Posterior cingulate gyrus (tissue), 11 donors: ENCODE measurements at places on chromosomes 16 and 17.

DNA sequence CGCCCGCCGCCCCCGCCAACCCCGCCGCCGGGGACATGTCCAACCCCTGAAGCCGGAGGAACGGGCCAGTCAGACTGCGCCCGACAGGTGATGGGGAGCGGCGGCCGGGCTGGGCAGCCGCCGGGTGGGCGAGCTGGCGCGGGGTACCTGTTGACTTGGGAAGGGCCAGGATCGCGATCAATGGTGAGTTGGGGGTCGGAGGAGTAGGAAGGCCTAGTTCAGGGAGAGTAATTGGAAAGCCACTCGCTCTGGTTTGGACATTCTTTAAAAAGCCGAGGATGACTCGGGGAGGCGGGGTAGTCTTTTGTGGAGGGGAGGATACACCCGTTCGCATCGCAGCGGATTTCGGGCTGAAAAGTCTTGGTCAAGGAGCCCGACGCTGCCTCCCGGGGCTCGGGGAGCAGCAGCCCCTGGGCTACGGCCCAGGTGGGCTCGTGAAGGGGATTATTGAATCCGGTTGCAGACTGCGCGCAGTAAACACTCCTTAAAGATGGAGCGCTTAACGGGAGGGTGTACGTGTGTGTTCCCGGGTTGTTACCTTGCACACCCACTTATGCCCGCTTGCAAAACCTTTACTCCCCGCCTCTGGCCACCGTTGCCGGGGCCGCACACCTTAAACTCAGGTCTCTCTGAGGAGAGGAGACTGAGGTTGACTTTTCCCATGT is 123.8 kb downstream of the GOSR1 start:
- DNase-seq = peak; percentile 81

DNA sequence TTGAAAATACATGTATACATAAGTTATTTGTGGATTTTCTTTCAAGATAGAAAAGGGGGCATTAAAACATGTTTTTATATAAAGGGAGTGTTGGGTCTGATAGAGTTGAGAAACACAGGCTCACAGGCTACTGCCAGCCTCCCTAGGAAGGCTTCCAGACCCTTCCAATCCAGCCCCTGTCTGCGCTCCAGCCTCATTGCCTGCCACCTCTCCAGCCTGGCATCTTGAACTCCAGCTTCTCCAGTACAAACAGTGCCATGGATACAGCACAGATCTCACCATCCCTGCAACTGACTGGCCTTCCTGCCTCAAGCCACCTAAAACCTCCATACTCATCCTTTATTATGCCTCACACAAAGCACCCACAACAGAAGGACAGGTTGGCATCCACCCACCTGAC is 40.7 kb downstream of the CCDC182 start:
- no peak for DNase-seq

DNA sequence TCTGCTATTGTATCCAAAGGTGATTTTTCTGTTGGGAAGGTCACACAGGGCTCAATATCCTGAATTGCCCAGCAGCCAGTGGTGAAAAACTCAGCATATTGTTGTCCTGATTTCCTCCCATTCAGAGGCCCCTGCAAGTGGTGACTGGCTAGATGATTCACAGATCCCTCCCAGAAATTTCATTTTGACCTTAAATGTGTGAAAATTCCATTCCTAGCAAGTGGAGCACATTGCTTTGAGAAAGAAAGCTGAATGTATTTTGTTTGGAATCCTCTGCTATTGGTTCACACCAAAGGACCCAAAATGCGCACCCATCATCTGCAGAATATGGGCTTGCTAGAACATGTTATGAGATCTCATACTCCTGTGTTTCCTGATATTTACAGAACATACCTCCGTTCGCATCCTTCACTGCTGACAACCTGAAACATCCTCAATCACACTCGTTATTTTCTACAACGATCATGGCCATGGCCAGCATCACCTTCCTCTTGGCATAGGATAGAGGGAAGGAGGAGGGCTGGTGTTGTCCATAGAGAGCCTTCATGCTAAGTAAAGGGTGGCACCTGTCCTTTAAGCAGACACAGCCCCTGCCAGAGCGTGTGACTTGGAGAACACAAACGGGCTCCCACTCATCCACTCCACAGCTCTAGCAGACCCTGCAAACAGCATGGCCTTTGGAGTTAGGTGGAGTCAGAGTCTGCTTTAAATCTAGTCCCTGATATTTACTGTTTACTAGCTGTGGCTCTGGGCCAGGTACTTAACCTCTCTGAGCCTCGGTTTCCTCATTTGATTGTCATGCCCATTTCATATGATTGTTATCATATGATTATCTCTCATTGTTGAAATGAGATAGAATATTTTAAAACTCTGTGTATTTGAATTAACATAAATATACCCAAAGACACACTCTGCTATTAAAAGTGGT is 30.4 kb upstream of the NFAT5 start:
- no peak for DNase-seq

DNA sequence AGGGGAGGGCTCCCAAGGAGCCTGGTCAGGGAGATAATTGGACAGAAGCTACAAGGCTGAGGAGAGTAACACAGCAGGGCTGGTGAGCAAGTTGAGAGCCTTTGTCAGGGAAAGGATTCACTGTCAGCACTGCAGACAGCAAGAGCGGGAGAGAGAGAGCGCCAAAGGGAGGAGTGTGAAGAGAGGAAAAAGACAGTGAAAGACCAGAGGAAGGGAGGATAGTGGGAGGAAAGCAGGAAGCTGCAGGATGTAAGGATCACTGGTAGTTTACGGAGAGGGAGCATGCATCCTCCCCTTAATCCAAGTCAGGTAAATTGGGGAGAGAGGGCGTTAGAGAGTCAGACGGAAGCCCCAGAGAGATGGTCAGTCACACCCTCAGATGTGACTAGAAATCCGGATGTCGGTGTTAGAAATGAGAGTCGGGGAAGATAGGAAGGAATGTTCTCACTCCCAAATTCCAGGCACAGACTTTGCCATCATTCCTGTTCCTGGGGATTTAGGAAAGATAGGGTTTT is 13.8 kb upstream of the SPOP start:
- DNase-seq = no peak

DNA sequence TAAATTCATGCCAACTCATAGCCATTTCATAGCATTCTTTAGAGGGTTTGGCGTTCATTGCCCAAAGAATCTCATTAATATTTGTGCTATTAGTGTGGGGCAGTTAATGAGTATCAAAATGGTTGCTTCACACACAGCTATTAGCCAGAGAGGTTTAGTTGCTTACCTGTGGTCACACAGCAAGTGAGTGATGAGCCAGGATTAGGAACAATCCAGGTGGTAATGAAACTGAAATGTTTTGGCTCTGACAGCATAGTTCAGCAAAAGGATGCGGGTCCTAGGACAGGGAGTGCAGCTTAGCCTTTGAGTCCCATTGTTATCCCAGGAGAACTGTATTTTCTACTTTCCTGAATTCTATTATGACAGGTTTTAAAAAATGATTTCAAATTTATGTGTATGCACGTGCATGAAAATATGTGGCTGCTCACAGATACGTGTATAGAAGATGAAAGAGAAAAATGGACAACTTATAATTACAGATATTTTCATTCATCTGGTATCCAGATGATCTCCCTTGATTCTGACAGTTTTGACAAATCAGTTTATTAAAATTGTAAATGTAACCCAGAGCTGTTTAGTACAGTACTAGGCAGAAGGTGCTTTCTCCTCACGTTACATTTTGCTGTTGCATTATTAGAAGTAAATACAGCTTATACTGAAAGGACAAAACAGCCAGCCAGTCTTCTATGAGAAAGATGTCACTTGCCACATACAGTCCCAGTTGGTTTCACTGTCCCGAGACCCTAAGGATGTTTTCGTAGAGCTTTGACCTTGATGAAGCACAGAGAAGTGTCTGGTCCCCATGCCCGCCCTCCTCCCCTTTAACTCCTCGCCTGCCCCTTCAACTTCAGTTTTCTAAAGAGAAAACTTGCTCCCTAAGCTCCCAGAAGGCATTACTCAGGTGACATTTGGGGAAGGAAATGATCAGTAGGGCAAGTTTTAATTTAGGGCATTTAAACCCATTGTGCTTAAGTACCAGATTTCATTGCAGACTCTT is 99.8 kb upstream of the TBX2 start:
- no peak for DNase-seq

DNA sequence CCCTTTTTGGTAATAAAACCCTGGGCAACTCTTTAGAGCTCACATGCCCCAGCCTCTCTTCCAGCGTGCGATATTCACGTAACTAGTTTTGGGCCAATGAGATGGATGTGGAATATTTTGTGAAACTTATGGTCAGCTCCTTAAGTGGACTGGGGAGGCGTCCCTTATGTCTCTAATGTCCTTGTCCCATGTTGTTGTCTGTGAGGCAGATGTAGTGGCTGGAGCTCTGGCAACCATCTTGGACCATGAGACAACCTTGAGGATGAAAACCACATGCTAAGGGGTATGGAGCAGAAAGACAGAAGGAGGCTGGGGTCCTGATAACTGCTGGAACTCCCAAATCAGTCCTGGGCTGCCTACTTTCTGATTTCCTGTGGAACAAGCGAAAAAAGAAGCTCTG is 31.4 kb upstream of the GPRC5B start:
- DNase-seq = no peak

- no peak for DNase-seq
These were observed 386.6 kb downstream of the XYLT1 start for GRCh38 chr16:17084130-17084529.

DNA sequence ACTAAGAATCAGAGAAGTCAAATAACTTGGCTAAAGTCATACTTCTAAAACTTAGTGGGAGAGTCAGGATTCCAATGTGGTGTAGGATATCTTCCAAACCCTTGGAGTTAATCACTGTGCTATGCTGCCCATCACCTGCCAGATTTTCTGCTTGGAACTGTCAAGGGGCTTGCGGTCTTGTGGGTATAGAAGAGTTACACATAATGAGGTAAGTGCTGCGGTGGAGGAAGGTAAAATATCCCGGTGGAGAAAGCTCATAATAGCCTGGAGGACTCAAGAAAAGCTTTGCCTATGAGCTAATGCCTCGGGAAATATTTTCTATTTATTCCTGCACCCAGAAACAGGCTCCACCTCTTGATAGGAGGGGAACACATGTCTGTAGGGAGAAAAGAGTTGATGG is 195.6 kb downstream of the UTP18 start:
- no peak for DNase-seq

- no peak for DNase-seq
These were observed 238.6 kb downstream of the CDH13 start for GRCh38 chr16:82865412-82865811.

DNA sequence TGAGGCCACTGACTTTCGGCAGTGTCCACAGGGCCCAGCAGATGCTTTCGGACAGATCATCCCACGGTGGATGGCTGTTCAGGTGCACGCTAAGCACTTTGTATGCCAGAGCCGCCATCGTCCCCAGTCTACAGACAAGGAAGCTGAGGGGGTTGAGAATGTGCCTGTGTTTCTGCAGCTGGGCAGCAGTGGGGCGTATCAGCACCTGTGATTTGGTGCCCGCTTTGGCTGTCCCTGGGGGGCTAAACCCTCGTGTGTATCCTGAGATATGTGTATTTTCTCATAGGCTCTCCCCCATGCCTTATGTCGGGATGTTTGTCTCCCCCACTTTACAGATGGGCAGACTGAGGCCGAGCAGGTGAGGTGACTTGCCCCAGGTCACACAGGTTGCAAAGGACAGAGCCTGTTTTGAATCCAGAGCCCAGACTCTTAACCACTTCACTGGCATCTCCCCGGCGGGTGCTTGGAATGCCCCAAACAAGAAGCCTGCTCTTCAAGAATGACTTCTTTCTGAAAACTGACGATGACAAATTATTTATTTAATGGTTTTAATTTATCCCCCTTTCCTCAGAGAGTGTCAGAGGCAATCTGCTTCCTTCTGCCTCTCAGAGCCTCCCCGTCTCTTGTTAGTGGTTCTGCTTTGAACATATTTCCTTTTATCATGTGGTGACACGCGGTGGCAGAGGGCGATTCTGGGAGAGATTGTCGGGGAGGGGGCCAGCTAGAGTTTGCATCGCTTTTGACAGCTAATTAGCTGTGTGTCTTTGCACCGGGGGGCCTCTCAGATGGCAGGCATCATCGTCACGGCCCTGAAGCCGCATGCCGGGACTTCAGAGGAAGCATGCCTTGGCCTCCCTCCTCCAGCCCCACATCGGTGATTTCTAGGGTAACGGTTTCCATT is 149.6 kb upstream of the CIBAR2 start:
- DNase-seq = no peak
